SK-N-MC (cell line): ENCODE measurements at places on chromosomes 5 and 9.

DNA sequence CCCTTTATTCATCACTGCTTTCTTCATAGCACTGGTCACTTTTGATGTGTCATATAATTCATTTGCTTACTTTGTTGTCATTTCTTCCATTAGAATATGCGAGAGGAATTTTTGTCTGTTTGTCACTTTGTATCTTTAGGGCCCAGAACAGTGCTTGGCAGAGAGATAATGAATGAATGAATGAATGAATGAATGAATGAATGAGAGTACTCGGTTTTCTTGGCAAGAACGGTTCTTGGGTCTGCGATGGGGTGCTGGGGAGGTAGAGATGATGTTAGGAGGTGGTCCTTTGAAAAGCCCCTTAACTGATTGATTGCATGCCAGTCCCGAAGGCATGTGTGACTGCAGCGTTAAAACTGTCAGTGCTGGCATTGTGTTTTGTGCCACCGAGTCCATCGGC is 52.4 kb upstream of the LRRTM2 start:
- DNase-seq, result no peak

- DNase-seq, result no peak
These were observed 289.9 kb upstream of the TUT7 start for GRCh38 chr9:86643946-86644674.

- no peak for DNase-seq
These were observed 67.8 kb downstream of the ENTREP1 start for GRCh38 chr9:69392826-69393225.

- DNase-seq, result no peak
These were observed 86.1 kb downstream of the CWC27 start for GRCh38 chr5:64854855-64855254.

DNA sequence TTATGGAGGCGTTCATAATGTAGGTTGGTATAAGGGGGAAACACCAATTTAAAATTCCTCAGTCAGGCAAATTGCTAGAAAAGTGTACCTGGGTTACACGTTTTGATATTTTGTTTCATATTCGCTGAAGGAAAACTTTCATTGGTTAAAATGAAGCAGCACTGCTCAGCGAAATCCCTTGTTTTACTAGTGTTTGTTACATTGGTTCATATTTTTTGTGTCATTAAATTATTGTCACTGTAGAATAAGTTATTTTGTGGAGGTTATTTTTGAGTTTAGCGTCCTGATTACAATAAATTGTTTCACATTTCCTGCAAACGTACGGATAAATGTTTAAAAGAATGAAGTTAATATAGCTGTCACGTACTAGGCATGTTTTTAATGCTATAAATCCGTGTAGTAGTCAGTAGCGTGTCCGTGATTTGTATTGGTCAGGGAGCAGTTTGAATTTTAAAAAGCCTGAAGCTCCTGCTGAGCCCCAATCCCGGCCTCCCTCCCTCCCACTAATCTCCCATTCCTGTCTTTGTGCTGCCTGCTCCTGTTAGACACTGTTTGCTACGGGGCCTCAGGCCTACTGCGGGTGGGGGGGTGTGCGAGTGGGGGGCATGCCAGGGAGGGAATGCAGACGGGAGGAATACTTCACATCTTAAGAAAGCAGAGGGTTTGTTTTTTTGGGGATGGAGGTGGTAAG is 2.0 kb downstream of the NIPBL start:
- no peak for DNase-seq

- no peak for DNase-seq
These were observed 12.5 kb upstream of the ZDHHC11 start for GRCh38 chr5:863244-863805.

GRCh38 chr9:126953041-126953809 is 38.6 kb downstream of the RALGPS1 start:
- DNase-seq, result no peak

- peak; percentile 94 for DNase-seq
These were observed 22.4 kb downstream of the CCL28 start for GRCh38 chr5:43389679-43390329.

- DNase-seq, result no peak
These were observed 38.3 kb downstream of the TRIO start for GRCh38 chr5:14181299-14181968.

- no peak for DNase-seq
These were observed 85.8 kb downstream of the KIAA1958 start for GRCh38 chr9:112572416-112572815.

DNA sequence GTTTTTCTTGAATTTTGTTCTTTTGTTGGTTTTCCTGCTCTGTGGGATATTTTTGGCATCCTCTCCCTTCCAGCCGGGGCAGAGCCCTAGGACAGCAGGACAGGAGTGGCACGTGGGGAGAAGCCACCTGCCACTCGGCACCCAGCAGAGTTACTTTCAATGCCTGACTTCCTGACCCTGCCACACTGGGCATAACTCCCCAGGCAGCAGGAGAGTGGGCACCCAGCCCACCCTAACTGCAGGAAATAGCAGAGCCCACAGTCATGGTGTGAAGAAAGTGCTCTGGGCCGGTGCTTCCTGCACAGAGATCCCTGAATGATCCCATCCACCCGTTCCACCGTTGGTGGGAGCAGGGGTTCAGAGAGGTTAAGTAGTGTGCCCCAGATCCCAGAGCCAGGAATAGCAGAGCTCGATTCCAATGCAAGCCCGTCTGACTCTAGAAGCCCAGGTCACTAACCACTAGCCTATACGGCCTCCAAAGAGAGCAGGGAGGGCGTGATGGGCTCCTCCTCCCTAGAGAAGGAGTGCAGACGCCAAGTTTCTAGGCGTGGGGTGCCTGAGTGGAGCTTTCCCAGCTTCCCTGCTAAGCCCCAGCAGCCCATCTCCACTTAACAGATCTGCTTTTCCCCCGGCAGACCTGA is 8.1 kb upstream of the NUP214 start:
- no peak for DNase-seq

- DNase-seq, result no peak
These were observed 5.7 kb upstream of the SEC16A start for GRCh38 chr9:136488247-136489214.
